H9 (cell line): ENCODE measurements at places on chromosomes 7 and 10. TPM values are rescaled to one million over a fixed set of nuclear protein-coding genes. Genes with fewer than 3 reads are reported as not detected.

The ITGB8 gene
- total RNA-seq, result 7.1 and 7.6 TPM in 2 replicates

DNA sequence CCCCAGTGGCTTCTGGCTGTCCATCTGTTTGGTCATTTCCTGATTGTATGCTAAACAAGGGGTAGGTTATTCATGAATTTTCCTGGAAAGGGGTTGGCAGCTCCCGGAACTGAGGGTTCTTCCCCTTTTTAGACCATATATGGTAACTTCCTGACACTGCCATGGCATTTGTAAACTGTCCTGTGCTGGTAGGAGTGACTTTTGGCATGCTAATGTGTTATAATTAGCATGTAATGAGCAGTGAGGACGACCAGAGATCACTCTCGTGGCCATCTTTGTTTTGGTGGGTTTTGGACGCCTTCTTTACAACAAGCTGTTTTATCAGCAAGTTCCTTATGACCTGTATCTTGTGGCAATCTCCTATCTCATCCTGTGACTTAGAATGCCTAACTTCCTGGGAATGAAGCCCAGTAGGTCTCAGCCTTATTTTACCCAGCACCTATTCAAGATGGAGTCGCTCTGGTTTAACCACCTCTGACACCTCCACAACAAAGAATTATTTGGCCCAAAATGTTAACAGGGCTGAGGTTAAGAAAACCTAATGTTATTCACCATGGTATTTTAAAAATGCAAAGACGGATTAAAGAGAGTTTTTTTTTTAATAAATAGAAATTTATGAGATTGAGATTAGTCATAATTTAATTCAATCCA, 2.4 kb upstream of the PTN start:
- H3K27ac ChIP-seq, result no peak overlapping the region
- no peaks in the 10 kb centered on the region for H3K27me3 ChIP-seq
- H3K36me3 ChIP-seq, result no peaks in the 10 kb centered on the region
- DNase-seq, result no peak

- H3K27ac ChIP-seq, result no peak overlapping the region
- no peak for DNase-seq
- H3K4me1 ChIP-seq, result no peaks in the 10 kb centered on the region; the same call in 1 of the 2 replicates
- H3K36me3 ChIP-seq, result no peaks in the 10 kb centered on the region
Measured at GRCh38 chr10:72951760-72952159, 2.8 kb downstream of the PLA2G12B start.

DNA sequence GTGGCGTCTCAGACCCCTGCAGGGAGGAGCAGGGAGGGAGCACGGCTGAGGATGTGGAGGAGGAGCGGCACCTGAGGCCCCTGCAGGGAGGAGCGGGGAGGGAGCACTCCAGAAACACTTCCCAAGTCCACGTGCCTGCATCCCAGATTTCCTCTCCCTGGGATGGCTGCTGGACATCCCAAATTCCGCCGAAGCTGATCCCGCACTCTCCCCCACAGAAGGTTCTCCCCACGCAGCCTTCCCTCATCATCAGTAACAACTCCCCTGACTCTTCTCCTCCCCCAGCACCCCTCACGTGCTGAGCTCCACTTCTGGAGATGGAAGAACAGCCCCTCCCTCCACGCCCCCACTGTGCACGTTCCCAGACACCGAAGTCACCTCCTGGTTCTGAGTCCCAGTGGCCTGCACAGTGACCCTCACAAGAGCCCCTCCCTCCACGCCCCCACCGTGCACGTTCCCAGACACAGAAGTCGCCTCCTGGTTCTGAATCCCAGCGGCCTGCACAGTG, 17.8 kb upstream of the FOXL3 start:
- H3K4me3 ChIP-seq, result no peak overlapping the region
- H3K27me3 ChIP-seq, result no peaks in the 10 kb centered on the region
- H3K36me3 ChIP-seq, result peaks cover 6% of the 10 kb centered on the region
- no peak for DNase-seq

- H3K27ac ChIP-seq, result no peak overlapping the region
- no peaks in the 10 kb centered on the region for H3K4me1 ChIP-seq
- peak; percentile 3 for DNase-seq
- H3K36me3 ChIP-seq, result no peaks in the 10 kb centered on the region
Measured at GRCh38 chr7:45191396-45191795, 33.8 kb downstream of the RAMP3 start.

GRCh38 chr10:55220975-55221374, 419.9 kb upstream of the PCDH15 start:
- no peaks in the 10 kb centered on the region for H3K36me3 ChIP-seq
- no peak for DNase-seq
- no peaks in the 10 kb centered on the region for H3K4me1 ChIP-seq
- no peak overlapping the region for H3K27ac ChIP-seq
- no peak overlapping the region for H3K4me3 ChIP-seq
- H3K27me3 ChIP-seq, result no peaks in the 10 kb centered on the region

GRCh38 chr10:33334805-33335550, 511 bp upstream of the NRP1 start:
- H3K27ac ChIP-seq, result no peak overlapping the region
- peak; percentile 73 for DNase-seq
- H3K4me3 ChIP-seq, result peak overlapping the region; percentile 84
- H3K27me3 ChIP-seq, result peaks cover 11% of the 10 kb centered on the region; the same call in 1 of the 2 replicates
- no peaks in the 10 kb centered on the region for H3K36me3 ChIP-seq

DNA sequence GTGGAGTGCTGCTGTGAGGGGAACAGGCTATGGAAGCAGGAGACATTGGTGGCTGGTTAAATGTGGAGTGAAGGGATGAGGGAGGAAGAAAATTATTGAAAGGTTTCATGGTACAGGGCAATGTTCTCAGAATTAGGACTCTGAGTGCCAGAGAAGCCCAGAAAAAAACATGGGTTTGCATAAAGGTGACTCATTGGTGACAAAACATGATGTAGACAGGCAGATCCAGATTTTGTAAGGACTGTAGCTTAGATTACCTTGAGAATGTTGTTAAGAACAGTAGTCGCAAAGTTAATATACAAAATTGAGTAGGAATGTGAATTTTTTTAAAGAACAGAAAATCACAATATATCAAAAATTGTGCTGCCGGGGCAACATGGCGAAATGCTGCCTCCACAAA, 134.9 kb upstream of the ZNF438 start:
- H3K27ac ChIP-seq, result no peak overlapping the region
- no peaks in the 10 kb centered on the region for H3K27me3 ChIP-seq
- H3K4me1 ChIP-seq, result no peaks in the 10 kb centered on the region

- no peaks in the 10 kb centered on the region for H3K27me3 ChIP-seq
- no peak overlapping the region for H3K4me3 ChIP-seq
- DNase-seq, result no peak
- no peaks in the 10 kb centered on the region for H3K36me3 ChIP-seq
Measured at GRCh38 chr7:108066486-108066885, 63.5 kb upstream of the LAMB1 start.

GRCh38 chr10:31765541-31765940, 163.1 kb downstream of the ARHGAP12 start:
- no peaks in the 10 kb centered on the region for H3K27me3 ChIP-seq
- DNase-seq, result no peak
- H3K4me1 ChIP-seq, result no peaks in the 10 kb centered on the region
- H3K4me3 ChIP-seq, result no peak overlapping the region

DNA sequence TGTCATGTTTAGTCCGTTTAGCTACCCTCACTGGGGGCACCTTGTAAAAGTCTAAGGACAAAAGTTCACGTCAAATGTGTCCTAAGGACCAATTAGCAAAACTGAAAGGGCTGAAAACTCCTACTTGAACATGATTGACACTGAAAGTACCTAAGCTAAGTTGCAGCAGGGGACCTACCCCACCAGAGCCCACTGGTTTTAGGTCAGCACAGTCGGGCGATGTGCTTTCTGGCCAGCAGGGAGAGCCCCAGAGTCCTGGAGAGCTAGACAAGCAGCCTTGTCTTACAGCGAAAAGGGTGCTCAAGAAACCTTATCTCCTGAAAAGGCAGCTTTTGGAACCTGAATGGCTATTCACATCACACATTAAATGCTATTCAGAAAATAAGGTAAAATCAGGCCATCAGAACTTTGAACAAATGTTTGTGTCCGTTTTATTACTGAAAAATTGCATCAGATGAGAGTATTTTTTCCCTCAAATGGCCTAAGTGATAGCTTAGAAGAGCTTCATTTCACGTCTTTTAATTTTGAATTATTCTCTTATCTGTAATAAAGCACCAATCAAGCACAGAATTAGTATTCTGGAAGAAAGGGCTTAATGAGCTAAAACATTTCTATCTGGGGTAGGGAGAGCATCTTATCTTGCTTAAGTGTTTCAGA, 52.2 kb upstream of the MKI67 start:
- DNase-seq, result peak; percentile 82
- no peaks in the 10 kb centered on the region for H3K4me1 ChIP-seq
- H3K27ac ChIP-seq, result no peak overlapping the region
- no peak overlapping the region for H3K4me3 ChIP-seq
- no peaks in the 10 kb centered on the region for H3K27me3 ChIP-seq

DNA sequence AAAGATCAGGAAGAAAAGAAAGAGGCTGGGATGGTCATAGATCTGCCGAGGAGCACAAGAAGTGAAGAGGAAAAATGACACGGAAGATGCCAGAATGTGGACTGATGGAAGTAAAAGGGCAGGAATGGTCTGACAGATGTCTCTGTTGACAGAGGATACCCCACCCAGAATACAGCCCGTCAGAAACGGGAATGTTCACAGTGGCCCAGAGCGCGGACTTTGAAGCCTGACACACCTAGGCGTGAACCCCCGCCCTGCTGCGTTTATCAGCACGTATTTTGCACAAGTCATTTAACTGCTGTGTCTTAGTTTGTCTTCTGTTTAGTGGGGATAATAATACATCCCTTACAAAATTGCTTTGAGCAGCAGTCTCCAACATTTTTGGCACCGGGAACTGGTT, 27.1 kb downstream of the AKR1B1 start:
- peak overlapping the region; percentile 77 for H3K4me3 ChIP-seq
- H3K27me3 ChIP-seq, result no peaks in the 10 kb centered on the region; the same call in none of the 2 replicates
- H3K36me3 ChIP-seq, result no peaks in the 10 kb centered on the region
- H3K4me1 ChIP-seq, result no peaks in the 10 kb centered on the region

GRCh38 chr10:79319115-79319771, 28.0 kb upstream of the PPIF start:
- no peak overlapping the region for H3K27ac ChIP-seq
- no peaks in the 10 kb centered on the region for H3K27me3 ChIP-seq
- no peaks in the 10 kb centered on the region for H3K36me3 ChIP-seq
- peaks cover 10% of the 10 kb centered on the region; the same call in 1 of the 2 replicates for H3K4me1 ChIP-seq

GRCh38 chr10:129966889-129967578, 3.0 kb upstream of the EBF3 start:
- peaks cover 84% of the 10 kb centered on the region for H3K27me3 ChIP-seq
- no peak overlapping the region for H3K4me3 ChIP-seq
- no peaks in the 10 kb centered on the region; the same call in 1 of the 2 replicates for H3K4me1 ChIP-seq
- peak; percentile 73 for DNase-seq
- no peaks in the 10 kb centered on the region for H3K36me3 ChIP-seq
- no peak overlapping the region for H3K27ac ChIP-seq

The SSC4D gene
- total RNA-seq, result 14.8 and 16.4 TPM in 2 replicates

DNA sequence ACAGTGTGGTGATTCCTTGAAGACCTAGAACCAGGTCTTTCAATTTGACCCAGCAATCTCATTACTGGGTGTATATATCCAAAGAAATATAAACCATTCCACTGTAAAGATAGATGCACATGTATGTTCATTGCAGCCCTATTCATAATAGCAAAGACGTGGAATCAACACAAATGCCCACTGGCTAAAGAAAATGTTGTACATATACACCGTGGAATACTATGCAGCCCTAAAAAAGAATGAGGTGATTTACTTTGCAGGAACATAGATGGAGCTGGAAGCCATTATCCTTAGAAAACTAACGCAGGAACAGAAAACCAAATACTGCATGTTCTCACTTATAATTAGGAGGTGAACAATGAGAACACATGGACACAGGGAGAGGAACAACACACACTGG, 278.0 kb upstream of the KCND2 start:
- no peaks in the 10 kb centered on the region for H3K27me3 ChIP-seq
- DNase-seq, result no peak
- no peak overlapping the region for H3K4me3 ChIP-seq
- 0 out of 3 replicates have a peak, but pooled peaks cover 6% of the 10 kb centered on the region for H3K36me3 ChIP-seq

GRCh38 chr10:80131499-80131901, 1.0 kb upstream of the PLAC9 start:
- H3K36me3 ChIP-seq, result no peaks in the 10 kb centered on the region
- H3K27ac ChIP-seq, result no peak overlapping the region

DNA sequence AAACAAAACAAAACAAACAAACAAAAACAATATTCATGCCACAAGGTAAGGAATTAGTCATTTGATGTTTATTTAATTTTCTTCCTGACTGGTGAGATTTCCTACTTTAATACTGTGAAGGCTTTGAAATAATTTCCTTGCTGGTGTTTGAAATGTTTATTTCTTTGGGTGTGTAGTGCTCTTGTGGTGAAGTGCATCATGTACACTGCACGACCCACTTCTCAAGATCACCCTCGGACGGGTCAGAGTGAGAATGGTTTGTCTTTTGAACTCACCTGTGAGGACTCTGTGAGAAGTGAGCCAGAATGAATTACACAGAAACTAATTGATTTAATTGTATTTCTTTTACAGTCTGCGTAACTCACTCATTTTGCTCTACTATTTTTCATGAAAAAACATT, 1211.5 kb downstream of the SORCS1 start:
- H3K27ac ChIP-seq, result no peak overlapping the region
- no peak for DNase-seq
- no peaks in the 10 kb centered on the region for H3K27me3 ChIP-seq
- H3K4me3 ChIP-seq, result no peak overlapping the region
- H3K36me3 ChIP-seq, result no peaks in the 10 kb centered on the region

The NKX1-2 gene
- total RNA-seq, result 14.9 and 15.3 TPM in 2 replicates
